ENCODE measurements at places on chromosomes 11 and 22.

DNA sequence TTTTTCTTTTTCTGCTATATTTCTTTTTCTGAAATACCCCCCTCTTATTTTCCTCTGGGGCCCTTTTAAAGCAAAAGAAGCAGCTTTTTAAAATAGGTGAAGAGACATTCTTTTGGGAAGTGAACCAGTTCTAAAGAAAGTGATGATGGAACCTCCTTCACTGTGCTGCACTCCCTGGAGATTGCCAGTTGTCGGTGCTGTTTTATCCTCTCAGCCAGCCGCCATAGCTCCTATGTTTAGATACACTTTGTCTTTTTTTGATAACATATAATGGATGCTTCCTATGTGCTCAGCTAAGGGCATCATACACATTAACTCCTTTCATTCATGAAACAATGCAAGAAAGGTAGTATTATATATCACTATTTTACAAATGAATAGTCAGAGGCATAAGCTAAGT lies 14.0 kb downstream of the CFAP300 start:
- no peak for DNase-seq

GRCh38 chr11:96906476-96906875 lies 516.7 kb downstream of the JRKL start:
- no peak for DNase-seq

DNA sequence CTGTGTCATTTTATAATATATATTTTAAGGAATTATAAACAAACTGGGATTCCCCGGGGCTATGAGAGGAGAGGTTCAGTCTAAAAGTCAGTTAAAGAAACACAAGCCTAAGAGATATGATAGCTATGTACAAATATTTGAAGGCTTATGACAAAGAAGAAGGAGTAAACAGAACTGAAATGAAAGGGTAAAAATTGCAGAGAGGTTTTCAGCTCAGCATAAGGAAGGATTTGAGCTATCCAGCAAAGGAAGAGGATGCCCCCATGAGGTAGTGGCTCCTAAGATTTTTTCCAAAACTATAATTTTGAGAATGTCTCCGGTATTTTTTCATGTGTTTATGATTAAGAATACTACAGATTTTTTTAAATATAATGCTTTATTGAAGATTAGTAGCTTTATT lies 57.9 kb upstream of the ANGPTL5 start:
- DNase-seq = no peak

DNA sequence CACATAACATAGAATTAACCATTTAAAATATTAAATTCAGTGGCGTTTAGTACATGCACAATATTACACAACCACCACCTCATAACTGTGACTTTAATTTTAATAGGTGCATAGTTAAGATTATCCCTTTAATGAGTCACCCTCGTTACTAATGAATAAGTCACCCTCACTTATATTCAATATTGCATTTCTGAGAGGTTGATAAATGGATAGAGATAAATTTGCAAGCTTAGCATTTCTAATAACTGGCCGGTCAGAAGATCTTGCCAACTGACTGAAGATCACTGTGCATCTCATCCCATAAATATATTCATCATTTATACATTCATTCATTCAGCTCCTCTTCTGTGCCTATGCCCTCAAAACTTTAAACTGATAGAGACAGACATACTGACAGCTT lies 243.7 kb downstream of the TTC28 start:
- no peak for DNase-seq

- DNase-seq = no peak
These were observed 69.7 kb downstream of the ELFN2 start for GRCh38 chr22:37357446-37358075.
